ENCODE measurements at places on chromosomes 11 and 22. TPM values are rescaled to one million over a fixed set of nuclear protein-coding genes. Genes with fewer than 3 reads are reported as not detected.

MFRP gene
- not detected for total RNA-seq

PLAAT3 gene
- total RNA-seq, result 59.9 TPM

TRIM6 gene
- total RNA-seq, result 4.6 TPM

ACTN3 gene
- total RNA-seq, result not detected

SLC29A2 gene
- 0.55 TPM for total RNA-seq

SCGB1C1 gene
- total RNA-seq, result not detected

GRCh38 chr11:2475136-2475918 is 30.5 kb downstream of the KCNQ1 start:
- no peak overlapping the region for H3K4me3 ChIP-seq
- DNase-seq, result no peak
- no peaks in the 10 kb centered on the region for H3K4me1 ChIP-seq
- no peak overlapping the region for H3K27ac ChIP-seq
- H3K36me3 ChIP-seq, result no peaks in the 10 kb centered on the region
- no peaks in the 10 kb centered on the region for H3K27me3 ChIP-seq

DNA sequence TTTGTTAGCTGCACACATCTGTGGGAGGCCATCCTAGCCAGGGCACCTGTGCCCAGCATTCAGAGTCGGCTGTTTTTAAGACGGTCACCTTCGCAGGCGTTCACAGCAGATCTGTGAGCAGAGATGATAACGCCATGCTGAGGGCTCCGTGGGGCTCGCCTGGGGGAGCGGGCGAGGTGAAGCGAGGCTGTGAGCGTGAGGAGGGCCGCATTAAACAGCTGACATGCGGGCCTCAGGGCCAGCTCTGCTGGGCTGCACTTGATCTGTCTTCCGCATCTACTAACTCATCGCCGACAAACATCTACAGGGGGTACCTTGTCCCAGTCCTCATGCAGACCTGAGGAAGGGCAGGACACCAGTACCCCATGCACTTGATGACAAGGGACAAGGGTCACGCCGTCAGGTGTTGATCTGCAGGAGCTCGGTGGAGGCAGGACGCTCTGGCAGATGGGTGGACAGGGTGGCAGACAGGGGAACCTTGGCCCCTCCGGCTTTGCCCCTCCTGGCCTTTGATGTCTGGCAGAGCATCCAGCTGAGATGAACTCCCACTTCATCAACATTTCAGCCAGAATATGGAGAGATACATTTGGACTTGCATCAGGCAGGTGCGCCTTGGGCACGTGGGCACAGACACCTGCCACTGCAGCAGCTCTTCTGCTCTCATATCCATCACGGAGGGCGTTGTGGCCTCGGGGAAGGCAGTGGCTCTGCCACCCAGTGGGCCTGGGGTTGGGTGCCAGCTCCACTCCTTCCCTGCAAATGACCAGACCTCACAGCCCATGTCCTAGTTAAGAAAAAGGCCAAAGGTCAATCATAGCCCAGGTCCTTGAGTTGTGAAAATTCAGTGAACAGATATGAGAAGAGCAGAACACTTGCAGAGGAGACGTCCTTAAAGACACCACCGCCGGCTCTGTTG is 822.9 kb downstream of the BRD1 start:
- no peak overlapping the region for H3K4me3 ChIP-seq
- peaks cover 7% of the 10 kb centered on the region for H3K27me3 ChIP-seq
- no peak for DNase-seq
- H3K4me1 ChIP-seq, result no peaks in the 10 kb centered on the region
- no peaks in the 10 kb centered on the region for H3K36me3 ChIP-seq
- no peak overlapping the region for H3K27ac ChIP-seq

- H3K27ac ChIP-seq, result no peak overlapping the region
- H3K36me3 ChIP-seq, result no peaks in the 10 kb centered on the region
- no peaks in the 10 kb centered on the region for H3K4me1 ChIP-seq
- H3K4me3 ChIP-seq, result no peak overlapping the region
- DNase-seq, result no peak
- no peaks in the 10 kb centered on the region for H3K27me3 ChIP-seq
Measured at GRCh38 chr11:66886671-66887221, 29.9 kb downstream of the LRFN4 start.

DNA sequence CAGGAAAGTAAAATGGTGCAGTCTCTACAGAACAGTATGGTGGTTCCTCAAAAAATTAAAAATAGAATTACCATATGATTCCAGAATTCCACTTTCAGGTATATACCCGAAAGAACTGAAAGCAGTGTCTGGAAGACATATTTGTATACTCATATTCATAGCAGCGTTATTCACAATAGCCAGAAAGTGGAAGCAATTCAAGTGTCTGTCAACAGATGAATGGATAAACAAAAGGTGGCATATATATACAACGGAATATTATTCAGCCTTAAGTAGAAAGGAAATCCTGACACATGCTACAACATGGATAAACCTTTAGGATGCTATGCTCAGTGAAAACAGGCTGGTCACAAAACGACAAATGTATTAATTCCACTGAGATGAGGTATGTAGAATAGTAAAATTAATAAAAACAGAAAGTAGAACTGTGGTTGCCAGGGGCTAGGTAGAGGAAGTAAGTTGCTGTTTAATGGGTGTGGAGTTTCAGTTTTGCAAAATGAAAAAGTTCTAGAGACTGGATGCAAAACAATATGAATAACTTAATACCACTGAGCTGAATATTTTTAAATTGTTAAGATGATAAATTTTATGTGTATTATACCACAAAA is 14.5 kb downstream of the SAA1 start:
- no peak overlapping the region for H3K4me3 ChIP-seq
- H3K27ac ChIP-seq, result no peak overlapping the region
- no peaks in the 10 kb centered on the region for H3K27me3 ChIP-seq
- DNase-seq, result no peak

- no peak for DNase-seq
- H3K4me3 ChIP-seq, result no peak overlapping the region
- no peaks in the 10 kb centered on the region for H3K36me3 ChIP-seq
- H3K27me3 ChIP-seq, result no peaks in the 10 kb centered on the region
- no peaks in the 10 kb centered on the region for H3K4me1 ChIP-seq
- no peak overlapping the region for H3K27ac ChIP-seq
Measured at GRCh38 chr11:44407211-44407996, 97.5 kb upstream of the ALX4 start.

DNA sequence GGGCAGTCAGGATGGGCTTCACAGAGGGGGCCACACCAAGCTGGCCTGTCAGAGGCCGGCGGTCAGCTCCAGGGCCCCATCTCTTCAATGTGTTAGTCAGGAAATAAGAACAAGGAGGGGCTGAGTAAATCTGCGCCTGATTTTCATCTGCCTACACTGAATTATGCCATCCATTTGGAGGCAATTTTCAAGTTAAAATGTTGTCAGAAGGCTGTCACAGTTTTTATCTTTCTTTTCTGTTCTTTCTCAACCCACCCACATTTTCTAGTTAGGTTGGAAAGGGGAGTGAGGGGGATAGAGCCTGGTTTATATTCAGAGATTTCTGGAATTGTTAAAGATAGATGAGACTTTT is 18.8 kb downstream of the ADORA2A start:
- no peaks in the 10 kb centered on the region for H3K27me3 ChIP-seq
- H3K36me3 ChIP-seq, result peaks cover 4% of the 10 kb centered on the region
- H3K27ac ChIP-seq, result no peak overlapping the region
- DNase-seq, result no peak
- no peaks in the 10 kb centered on the region for H3K4me1 ChIP-seq
- H3K4me3 ChIP-seq, result no peak overlapping the region

DNA sequence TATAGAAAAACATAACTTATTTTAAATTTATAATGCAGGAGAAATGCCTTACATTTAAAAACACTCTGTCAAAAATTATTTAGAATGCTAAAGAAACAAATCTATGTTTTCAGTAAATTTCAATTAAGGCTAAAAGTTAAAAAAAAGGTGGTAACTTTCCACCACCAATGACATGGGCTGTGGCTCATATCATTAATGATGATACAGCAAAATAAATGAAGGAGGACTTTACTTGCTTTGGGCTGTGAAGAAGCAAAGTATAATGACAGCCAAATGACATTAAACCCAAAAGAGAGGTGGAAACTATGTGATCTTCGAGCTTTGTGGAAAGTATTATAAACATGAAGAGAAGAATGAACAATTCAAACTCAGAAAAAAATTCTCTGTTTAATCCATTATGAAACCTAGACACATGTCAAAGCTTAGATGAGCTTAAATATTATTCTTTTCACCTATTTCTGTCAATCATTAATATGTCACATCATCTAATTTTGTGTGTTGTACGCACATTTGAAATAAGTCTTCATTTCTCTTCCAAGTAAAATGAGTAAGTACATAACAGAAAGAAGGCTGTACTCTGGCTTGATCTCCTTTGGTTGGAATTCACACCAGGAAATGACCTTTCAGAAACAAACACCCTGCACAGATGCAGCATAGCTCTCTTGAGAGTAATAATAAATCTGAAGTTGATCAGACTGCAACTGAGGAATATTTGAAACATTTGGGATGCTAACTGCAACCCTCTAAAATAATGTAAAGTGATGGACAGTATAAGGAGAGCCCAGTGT is 265.8 kb downstream of the TTC28 start:
- H3K36me3 ChIP-seq, result no peaks in the 10 kb centered on the region
- DNase-seq, result no peak
- H3K27me3 ChIP-seq, result no peaks in the 10 kb centered on the region
- no peak overlapping the region for H3K4me3 ChIP-seq
- no peak overlapping the region for H3K27ac ChIP-seq
- H3K4me1 ChIP-seq, result peaks cover 40% of the 10 kb centered on the region

DNA sequence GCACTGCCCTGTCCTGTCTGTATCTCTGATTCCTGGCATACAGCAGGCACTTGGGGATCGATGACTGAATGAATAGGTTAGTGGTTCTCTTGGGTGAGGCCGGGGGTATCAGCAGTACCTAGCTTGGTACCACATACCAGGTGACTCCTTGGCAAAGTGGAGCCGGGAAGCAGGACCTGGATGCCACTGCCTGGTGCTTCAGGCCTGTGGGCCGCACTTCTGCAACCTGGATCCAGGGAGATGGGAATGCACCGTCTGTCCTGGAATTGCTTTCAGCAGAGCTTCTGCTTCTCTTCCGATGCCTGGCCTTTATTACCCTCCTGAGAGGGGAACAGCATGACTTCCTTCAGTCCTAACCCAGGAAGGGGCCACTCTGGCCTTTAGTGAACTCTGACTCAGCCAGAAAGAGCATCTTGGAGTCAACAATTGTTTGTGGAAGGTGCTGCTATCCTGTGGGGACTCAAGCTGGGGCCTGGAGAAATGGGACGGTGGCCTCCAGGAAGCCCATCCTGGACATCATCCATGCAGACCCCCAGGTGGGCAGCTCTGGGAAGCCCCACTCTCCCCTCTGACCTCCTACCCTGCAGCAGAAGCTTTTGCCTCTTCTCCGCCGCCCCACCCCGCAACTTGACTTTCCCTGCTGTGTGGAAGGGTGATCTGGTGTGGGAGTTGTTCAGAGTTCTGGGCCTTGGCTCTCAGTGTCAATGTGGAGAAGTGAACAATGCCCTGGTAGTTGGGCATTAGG is 5.1 kb downstream of the CD82 start:
- peaks cover 53% of the 10 kb centered on the region for H3K4me1 ChIP-seq
- DNase-seq, result no peak
- H3K27ac ChIP-seq, result no peak overlapping the region
- no peaks in the 10 kb centered on the region for H3K27me3 ChIP-seq
- no peak overlapping the region for H3K4me3 ChIP-seq
